ENCODE measurements at places on chromosomes 12 and 14. TPM values are rescaled to one million over a fixed set of nuclear protein-coding genes. Genes with fewer than 3 reads are reported as not detected.

DNA sequence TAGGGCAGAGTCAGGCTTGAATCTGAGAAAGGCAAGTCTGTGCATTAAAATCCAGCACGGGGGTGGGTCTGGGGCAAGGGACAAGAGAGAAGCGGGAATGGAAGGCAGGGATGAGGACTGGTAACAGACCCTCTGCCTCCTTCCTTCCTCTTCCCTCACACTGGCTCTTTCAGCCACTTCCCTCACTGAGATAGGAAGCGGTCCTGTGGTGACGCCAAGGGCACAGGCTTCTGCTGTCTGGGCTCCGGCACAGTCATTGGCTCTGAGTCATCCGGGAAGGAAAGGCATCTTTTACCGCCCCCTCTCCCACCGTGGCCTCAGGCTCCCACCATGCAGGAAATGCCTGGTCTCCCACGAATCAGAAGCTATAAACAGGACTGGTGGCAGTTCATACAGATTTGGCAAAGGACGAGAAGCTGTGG lies 70.2 kb downstream of the ETV6 start:
- DNase-seq: peak; percentile 99

DNA sequence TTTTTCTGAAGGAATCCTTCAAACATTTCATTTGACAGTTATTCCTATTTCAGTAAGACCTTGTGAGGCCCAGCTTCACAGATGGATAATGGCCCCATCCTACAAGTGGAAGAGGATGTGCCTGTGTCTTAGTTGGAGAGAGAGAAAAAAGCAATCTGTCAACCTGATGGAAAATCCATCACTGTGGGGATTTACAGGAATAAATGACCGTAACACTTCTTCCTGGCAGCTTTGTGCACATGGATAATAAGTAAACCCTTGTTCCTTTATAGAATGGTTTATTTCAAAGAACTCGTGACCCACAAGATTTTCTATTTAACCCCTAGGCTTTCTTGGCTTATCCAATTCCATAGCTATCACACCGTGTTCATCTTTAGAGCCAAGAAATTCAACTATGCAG lies 121.4 kb upstream of the PCED1B start:
- DNase-seq: no peak

- DNase-seq: no peak
These were observed 28.4 kb downstream of the IRAK3 start for GRCh38 chr12:66217342-66217917.

MANSC1 gene
- polyA plus RNA-seq: 3.7 TPM

- DNase-seq: no peak
These were observed 4.4 kb upstream of the SOCS2 start for GRCh38 chr12:93568091-93568490.

GRCh38 chr14:29815016-29815674 lies 112.5 kb downstream of the PRKD1 start:
- DNase-seq: no peak

GRCh38 chr12:115149279-115149678 lies 465.3 kb upstream of the TBX3 start:
- DNase-seq: no peak

DNA sequence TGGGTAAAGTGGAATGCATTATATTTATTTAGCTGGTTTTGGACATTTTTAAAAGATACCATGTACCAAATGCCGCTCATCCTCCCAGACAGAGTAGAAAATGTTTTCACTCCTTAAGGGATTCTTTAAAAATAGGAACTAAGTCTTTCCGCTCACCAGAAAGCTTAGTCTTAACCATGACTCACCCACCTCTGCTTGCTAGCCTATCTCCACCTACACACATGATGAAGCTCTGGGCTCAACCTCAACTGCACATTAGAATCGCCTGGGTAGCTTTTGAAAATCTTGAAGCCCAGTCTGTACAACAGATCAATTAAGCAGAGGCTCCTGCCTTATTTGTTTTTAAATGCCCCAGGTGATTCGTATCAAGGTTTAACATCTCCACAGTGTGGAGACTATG lies 260.5 kb downstream of the NEDD1 start:
- DNase-seq: peak; percentile 90

DNA sequence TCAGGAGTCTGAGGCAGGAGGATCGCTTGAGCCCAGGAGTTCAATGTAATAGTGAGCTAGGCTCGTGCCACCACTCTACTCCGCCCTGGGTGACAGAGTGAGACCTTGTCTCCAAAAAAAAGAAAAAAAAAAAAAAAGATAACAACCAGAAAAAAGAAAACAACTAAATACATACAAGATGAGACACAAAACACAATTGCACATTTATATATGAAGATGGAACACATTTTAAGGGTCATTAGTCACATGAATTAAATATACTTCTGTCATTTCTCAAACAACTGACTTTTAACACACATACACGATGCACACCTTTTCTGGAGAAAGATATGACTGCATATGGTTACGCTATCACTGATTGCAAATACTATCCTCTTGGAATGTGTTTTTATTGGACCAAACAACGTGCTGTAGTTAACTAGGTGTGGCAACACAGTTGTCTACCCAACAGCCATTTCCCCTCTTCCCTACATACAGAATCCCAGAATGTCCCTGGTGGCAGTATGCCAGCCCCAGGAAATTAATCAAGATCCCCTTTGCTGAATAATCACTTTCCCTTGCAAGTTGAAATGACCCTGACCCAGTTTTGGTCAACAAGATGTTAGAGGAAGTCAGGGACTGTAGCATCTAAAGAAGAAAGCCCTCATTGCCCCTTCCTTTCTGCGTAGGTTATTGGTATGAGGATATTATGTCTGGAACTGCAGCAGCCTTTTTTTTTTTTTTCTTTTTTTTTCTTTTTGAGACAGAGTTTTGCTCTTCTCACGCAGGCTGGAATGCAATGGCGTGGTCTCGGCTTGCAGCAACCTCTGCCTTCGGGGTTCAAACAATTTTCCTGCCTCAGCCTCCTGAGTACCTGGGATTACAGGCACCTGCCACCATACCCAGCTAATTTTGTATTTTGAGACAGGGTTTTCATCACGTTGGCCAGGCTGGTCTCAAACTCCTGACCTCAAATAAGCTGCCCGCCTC lies 5.6 kb upstream of the MYL6B start:
- peak; percentile 72 for DNase-seq

DNA sequence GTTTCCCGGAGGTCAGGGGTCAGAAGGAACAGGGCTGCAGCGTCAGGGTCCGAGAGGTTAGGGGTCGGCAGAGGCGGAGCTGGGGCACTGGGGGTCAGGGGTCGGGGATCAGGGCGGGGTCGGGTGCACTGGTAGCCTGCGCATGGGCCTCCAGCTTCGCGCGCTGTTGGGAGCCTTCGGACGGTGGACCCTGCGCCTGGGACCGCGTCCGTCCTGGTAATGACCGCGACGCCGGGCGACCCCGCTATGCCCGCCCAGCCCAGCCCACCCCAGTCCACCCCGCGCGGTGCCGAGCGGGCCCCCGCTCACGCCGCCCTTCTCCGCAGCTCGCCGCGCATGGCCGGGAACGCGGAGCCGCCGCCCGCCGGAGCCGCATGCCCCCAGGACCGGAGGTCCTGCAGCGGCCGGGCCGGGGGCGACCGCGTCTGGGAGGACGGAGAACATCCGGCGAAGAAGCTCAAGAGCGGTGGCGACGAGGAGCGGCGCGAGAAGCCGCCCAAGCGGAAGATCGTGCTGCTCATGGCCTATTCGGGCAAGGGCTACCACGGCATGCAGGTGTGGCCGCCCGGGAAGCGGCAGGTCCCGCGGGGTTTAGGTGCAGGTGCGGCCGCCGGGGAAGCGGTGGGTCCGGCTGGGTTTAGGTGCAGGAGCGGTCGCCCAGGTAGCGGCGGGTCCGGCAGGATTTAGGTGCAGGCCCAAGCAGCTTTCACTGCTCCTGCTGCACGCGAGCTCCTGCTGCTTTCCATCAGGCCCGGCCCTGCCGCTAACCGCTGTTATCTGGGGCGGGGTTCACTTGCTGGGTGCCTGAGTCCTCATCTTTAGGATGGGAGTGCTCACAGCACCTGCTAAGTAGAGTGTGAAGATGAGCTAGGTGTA lies 743 bp downstream of the PUS1 start:
- peak; percentile 29 for DNase-seq

DNA sequence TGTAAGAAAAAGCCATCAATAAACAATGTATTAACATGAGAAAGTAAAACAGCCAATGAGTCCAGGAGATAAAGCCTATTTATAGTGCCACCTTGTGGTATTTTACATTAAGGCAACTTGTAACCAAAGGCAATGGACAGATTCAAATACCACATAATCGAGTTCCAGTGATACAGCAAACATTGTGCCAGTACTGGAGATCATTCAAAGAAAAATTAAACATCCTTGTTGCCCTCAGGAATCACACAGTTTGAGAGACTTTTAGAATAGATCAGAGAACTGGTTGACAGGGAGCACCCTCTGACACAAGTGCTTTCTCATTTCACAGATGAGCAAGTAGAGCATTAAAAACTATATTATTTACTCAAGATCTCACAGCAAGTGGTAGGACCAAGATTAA lies 98.1 kb downstream of the DDHD1 start:
- DNase-seq: peak; percentile 38

LMNTD1 gene
- polyA plus RNA-seq: not detected

GRCh38 chr12:106445959-106446358 lies 88.4 kb downstream of the POLR3B start:
- no peak for DNase-seq

DNA sequence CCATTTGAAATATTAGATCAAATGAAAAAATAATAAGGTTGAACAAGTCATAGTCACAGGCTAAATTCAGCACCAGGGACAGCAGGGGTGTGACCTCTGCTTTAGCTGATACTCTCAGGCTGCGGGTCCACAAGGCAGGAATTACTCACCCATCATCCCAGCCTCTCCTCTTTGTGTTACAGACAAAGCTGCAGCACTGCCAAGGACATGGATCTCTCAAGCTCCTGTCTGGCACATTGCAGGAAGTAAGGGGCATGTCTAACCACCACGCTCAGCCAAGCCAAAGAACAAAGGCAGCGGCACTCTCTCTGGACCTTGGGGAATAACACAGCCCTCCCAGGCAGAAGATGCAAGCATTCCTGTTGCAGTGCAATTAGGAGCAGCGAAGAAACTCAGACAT lies 783.8 kb downstream of the VRK1 start:
- peak; percentile 1 for DNase-seq

TAS2R7 gene
- not detected for polyA plus RNA-seq

GLIPR1L2 gene
- 0.46 TPM for polyA plus RNA-seq

- no peak for DNase-seq
These were observed 2.4 kb downstream of the ACVR1B start for GRCh38 chr12:51953864-51954263.

Data from fibroblast of lung (primary cell).